ENCODE measurements at places on chromosomes 16 and 17. TPM values are rescaled to one million over a fixed set of nuclear protein-coding genes. Genes with fewer than 3 reads are reported as not detected.

DNA sequence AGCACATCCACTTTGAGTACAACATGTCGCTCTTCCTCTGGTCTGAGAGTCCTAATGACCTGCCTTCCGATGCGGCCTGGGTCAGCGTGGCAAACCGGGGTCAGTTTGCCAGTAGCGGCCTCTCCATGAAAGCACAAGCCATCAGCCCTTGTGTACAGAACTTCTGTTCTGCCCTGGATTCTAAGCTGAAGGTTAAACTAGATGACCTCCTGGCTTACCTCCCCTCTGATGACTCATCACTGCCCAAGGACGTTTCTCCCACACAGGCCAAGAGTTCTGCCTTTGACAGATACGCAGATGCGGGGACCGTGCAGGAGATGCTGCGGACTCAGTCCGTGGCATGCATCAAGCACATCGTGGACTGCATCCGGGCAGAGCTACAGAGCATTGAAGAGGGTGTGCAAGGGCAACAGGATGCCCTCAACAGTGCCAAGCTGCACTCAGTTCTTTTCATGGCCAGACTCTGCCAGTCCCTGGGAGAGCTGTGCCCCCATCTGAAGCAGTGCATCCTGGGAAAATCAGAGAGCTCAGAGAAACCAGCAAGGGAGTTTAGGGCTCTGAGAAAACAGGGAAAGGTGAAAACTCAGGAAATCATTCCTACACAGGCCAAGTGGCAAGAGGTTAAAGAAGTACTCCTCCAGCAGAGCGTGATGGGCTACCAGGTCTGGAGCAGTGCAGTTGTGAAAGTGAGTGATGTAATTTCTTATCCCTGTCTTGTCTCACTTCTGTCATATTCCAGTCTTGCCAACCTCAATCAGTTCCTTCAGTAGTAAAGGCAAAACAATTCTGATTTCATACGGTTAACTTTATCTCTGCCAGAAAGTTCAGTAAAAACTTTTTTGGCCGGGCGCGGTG, 8.6 kb downstream of the COG1 start:
- no peak for DNase-seq

- DNase-seq: no peak
These were observed 2.4 kb downstream of the BRICD5 start for GRCh38 chr16:2208308-2208707.

- DNase-seq: no peak
These were observed 152.1 kb upstream of the PLCG2 start for GRCh38 chr16:81627024-81627423.

GRCh38 chr17:57744195-57745170, 616 bp downstream of the CCDC182 start:
- no peak for DNase-seq

- no peak for DNase-seq
These were observed 313 bp downstream of the UBTF start for GRCh38 chr17:44219108-44219615.

DNA sequence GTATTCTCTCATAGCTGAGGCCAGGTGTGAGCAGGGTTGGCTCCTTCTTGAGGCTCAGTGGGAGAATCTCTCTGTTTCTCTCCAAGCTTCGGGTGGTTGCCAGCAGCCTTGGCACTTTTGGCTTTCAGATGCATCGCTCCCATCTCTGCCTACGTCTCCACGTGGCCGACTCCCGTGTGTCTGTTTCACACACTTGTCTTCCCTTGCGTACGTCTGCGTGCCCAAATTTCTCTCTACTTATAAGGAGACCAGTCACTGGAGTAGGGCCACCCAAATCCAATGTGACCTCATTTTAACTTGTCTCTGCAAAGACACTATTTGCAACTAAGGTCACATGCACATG, 14.7 kb downstream of the OSBPL7 start:
- no peak for DNase-seq

- DNase-seq: peak; percentile 21
These were observed 45.8 kb downstream of the MPRIP start for GRCh38 chr17:17088086-17088485.

The PYY gene
- not detected for total RNA-seq

Measured in omental fat pad (tissue), 4 donors.